NCI-H510A treated with DMSO at 0.1 percent for 48 hours (cell line): ENCODE measurements at places on chromosomes 2 and 18.

- DNase-seq, result no peak
Observed at GRCh38 chr18:36895606-36896005, 66.7 kb downstream of the KIAA1328 start.

GRCh38 chr2:133421516-133422324 is 146.5 kb downstream of the NCKAP5 start:
- DNase-seq, result peak; percentile 43

GRCh38 chr2:171966235-171966634 is 33.5 kb upstream of the METAP1D start:
- no peak for DNase-seq

- no peak for DNase-seq
Observed at GRCh38 chr2:86697551-86698104, 22.5 kb upstream of the RMND5A start.

DNA sequence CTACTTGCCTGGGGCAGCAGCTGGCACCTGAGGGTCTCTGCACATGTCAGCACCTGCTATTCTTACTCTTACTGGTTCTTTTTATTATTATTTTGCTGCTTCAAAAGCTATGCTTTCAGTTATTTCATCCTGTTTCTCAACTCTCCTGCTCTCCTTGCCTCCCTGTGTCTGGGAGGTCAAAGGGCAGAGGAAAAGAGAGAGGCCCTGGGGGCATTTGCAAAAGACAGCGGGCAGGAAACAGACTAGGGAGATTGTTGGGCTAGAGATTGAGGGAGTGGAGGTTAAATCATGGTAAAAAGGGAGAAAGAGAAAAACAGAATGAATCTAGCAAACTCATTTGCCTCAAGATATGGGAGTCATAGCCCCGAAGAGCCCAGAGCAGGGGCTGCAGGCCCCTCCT is 21.1 kb upstream of the RPL31 start:
- DNase-seq, result no peak

GRCh38 chr2:224449212-224450147 is 47.6 kb upstream of the FAM124B start:
- DNase-seq, result no peak

GRCh38 chr2:31957354-31958139 is 53.3 kb downstream of the MEMO1 start:
- DNase-seq, result no peak

- peak; percentile 32 for DNase-seq
Observed at GRCh38 chr2:162317861-162318327, 590 bp downstream of the IFIH1 start.

GRCh38 chr18:57970356-57971095 is 73.5 kb upstream of the NEDD4L start:
- no peak for DNase-seq

- no peak for DNase-seq
Observed at GRCh38 chr2:126792993-126793392, 105.7 kb upstream of the TEX51 start.

DNA sequence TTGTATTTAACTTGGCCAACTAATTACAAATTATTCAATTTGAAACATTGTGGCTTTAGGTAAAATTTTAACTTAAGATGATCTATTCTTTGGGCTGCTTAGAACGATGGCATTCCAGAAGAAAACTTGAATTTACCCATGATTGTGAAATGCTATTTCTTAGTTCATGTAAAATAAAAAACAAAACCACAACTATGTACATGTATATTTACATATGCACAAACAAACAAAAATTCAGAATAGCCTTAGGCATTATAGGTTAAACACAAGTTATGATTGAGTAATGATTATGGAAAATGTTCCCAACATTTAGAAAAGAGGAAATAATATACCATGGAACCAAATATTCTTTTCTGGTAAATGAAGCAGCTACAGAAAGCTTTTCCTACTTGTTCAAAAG is 3.5 kb upstream of the SMCHD1 start:
- no peak for DNase-seq

GRCh38 chr18:49170925-49171505 is 220.2 kb upstream of the SMAD7 start:
- DNase-seq, result no peak

- DNase-seq, result no peak
Observed at GRCh38 chr2:166084301-166084700, 43.5 kb downstream of the SCN1A start.

GRCh38 chr2:218517434-218518206 is 50.5 kb downstream of the USP37 start:
- no peak for DNase-seq

- DNase-seq, result no peak
Observed at GRCh38 chr2:53827398-53828175, 32.2 kb downstream of the GPR75 start.

DNA sequence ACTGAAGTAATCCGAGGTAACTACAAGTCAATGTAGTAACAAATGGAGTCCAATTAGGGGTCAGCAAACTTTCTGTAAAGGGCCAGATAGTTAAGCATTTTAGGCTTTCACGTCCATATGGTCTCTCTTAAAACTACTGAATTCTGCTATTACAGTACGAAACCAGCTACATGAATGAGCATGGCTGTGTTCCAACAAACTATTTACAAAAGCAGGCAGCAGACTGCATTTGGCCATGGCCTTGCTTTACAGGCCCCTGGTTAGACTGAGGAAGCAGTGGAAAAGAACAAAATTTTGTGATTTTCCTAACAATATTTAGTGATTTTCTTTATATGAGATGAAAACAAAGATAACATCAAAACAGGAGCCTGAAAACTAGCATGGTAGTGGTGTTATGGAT is 64.0 kb downstream of the RTN4 start:
- DNase-seq, result no peak

DNA sequence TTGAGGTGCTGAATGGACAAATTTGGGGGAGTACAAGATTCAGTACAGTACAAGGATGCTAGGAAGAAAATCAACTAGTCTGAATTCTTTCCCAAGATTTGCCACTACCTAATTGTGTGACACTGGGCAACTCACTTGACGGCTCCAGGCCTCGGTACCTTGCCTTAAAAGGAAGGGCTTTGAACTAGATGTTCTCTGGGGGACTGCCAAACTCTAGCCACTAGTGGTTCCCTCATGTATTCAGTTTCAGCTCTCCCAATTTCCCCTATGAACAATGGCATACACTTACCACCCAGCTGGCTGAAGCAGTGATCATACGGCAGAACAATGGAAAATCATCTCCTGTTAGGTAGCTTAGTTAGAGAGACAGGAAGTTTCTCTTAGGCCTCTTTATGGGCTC is 73.4 kb downstream of the VWC2L start:
- DNase-seq, result peak; percentile 42

- no peak for DNase-seq
Observed at GRCh38 chr18:54975598-54975997, 16.3 kb upstream of the CCDC68 start.

DNA sequence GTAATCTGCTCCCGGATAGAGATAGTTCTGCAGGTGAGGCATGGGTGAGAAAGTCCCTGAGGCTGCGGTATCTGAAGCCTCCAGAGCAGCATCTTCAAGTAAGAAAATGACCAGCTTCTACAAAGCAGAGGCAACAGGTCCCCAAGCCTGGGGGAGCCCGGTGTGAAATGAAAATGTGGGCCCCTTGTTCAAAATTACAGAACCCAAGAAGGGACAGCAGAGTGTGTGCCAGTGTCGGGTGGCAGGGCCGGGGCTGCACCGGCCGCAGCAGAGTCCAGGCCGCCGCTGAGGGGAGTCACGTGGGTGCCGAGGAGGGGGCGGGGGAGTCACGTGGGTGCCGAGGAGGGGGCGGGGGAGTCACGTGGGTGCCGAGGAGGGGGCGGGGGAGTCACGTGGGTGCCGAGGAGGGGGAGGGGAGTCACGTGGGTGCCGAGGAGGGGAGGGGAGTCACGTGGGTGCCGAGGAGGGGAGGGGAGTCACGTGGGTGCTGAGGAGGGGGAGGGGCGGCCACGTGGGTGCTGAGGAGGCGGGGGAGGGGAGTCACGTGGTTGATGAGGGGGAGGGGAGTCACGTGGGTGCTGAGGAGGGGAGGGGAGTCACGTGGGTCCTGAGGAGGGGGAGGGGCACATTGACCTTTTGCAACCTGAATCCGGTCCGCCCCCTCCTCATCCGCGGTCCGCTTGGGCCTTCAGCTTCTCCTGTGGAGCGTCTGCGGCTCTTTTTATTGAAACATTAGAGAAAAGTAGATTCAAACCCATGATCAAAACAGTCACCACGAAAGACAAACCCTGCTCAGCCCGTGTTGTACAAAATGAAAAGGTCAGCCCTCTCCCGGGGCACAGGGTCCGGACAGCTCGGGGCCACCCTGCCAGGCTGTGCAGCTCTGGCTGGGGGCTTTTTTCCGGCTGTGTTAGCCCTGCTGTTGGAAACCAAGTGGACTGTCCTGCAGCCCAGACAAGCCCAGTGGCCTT is 10.4 kb downstream of the COLEC11 start:
- peak; percentile 95 for DNase-seq
